SHP77 (cell line): ENCODE measurements at places on chromosomes 6 and 20.

GRCh38 chr6:20158676-20159075, 53.6 kb downstream of the MBOAT1 start:
- no peak for DNase-seq

- DNase-seq, result no peak
These were observed 135.6 kb downstream of the TFAP2C start for GRCh38 chr20:56764671-56765070.

- no peak for DNase-seq
These were observed 14.8 kb upstream of the EXOC2 start for GRCh38 chr6:707576-708236.

DNA sequence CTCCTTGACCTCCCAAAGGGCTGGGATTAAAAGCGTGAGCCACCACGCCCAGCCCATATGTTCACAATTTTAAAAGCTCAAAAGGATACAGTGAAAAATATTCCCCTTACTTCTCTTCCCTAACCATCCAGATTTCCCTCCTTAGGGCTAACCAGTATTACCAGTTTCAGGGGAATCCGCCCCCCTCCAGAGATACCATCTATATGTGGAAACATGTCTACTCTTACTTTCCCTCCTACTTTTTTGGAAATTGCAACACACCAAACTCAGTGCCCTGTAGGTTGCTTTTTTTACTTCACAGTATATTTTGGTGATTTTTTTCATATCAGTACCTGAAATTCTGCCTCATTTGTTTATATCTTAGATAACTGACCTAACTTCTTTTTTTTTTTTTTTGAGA, 6.9 kb upstream of the RPL10A start:
- DNase-seq, result no peak

DNA sequence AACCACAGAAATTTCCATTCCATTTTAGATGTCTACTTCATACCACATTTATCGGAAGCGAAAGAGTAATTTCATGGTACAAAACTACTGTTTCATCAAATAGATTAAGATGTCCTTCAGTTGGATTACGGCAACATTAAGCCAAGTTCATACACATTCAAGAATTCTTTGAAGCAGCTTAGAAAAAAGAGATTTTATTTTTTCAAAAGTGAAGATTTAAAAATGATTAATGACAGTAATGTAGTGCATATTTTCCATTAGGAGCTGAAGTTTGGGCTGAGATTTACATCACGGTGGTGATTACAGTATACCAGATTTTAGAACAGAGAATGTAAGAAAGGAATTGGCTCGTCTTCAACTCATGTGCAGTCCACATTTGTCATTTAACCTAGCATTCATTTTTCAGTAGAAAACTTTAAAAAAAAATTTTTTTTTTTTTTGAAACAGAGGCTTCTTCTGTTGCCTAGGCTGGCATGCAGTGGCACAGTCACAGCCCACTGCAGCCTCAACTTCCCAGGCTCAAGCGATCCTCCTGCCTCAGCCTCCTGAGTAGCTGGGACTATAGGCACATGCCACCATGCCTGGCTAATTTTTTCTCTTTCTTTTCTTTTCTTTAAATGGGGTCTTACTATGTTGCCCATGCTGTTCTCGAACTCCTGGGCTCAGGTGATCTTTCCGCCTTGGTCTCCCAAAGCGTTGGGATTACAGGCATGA, 1.9 kb downstream of the SYNJ2 start:
- no peak for DNase-seq

- DNase-seq, result no peak
These were observed 30.2 kb upstream of the MRPS18A start for GRCh38 chr6:43717822-43718221.
